ENCODE measurements at places on chromosomes 13 and 19.

- no peak for DNase-seq
Measured at GRCh38 chr19:12224676-12225075, 61.8 kb downstream of the ZNF136 start.

DNA sequence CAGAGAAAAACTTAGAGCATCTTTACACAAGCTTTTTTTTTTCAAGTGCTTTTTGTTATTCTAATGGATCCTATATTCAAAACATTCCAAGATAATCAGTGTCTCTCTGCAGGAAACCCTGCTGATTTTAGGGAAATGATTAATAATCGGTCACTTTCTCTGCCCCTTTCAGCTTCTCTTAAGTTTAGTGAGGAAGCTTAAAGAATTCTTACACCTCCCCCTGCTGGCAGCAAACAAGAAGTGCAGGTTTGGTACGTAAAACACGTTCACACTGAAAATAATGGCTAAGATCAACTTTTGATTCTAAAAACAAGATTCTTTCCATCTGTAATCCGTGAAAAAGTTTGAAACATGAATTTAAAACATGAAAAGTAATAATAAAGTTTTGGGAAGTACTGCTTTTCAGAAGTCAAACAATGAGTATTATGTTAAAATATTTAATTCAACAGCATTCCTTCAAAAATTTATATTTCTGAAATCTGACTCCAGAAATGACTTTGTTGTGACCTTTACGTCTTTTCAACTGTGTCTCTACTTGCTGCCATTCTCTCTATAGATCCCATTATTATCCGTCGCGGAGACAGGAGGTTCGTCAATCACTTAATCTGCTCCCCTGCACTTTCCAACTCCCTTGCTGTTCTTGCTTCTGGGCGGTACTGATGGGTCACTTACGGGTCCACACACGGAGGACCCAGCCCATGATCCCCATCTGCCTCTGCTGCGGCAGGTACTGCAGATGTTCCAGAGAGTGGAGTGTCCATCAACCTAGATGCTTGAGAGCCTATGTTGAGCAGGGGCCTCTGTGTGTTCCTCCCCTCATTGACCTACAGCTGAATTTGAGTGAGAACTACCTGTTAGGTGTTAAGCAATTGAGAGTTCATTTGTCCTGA, 203.1 kb upstream of the EDNRB start:
- DNase-seq, result peak; percentile 35

GRCh38 chr13:110421696-110422385, 114.8 kb downstream of the COL4A2 start:
- DNase-seq, result no peak

- DNase-seq, result no peak
Measured at GRCh38 chr13:35480346-35480745, 3.9 kb upstream of the MAB21L1 start.

DNA sequence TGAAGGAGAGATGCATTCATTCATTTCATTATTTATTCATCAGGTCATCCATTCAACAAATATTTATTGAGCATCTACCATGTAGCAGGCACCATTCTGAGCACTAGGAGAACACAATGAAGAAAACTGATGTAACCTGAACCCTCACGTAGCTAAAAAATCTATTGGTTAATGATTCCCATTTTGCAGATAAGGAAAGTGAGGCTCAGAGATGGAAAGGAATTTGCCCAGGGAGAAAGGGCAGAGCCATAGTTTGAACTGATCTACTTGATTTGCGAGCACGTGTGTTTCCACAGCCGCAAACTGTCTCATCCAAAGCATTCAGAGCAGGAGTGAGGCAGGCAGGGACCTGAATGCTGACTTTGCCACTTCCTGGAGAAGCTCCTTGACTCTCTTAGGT, 2.7 kb downstream of the KLK8 start:
- DNase-seq, result no peak

GRCh38 chr19:47473336-47473735, 1.6 kb upstream of the SLC8A2 start:
- DNase-seq, result no peak

DNA sequence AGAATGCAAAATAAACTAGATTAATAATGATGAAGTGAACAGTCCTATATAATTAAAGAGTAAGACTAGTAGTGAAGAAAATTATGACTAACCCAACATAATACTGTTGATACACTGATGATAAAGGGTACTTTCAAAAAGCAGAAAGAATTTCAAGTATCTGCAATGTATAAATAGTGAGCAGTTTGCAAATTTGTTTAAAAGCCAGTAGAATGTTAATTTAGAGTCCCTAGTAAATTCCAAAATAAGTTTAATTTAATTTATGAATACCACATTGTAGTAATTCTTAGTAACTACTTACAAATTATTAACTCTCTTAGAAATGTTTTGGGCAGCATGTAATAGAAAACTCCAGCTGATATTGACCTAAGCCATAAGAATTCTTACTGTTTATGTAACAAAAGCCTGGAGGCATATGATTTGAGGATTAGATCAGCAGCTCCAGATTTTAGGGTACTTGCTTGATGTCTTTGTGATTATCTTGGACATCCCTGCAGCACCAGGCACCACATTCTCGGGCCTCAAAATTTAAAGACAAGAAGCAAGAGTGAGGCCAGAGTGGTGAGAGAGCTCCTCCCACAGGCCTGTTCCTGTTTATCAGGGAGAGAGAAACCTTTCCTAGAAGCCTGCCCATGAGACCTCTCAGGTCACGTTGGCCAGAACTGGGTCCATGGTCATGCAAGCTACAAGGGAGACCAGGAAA, 67.6 kb upstream of the TDRD3 start:
- peak; percentile 74 for DNase-seq

GRCh38 chr19:18436671-18437490, 1.1 kb downstream of the ISYNA1 start:
- peak; percentile 91 for DNase-seq
